ENCODE measurements at places on chromosomes 3 and 15.
A peak's percentile ranks its signal among the peaks of the same experiment; 100 is the strongest.

GRCh38 chr3:191859531-191859930, 398.6 kb downstream of the PYDC2 start:
- no peak for DNase-seq

DNA sequence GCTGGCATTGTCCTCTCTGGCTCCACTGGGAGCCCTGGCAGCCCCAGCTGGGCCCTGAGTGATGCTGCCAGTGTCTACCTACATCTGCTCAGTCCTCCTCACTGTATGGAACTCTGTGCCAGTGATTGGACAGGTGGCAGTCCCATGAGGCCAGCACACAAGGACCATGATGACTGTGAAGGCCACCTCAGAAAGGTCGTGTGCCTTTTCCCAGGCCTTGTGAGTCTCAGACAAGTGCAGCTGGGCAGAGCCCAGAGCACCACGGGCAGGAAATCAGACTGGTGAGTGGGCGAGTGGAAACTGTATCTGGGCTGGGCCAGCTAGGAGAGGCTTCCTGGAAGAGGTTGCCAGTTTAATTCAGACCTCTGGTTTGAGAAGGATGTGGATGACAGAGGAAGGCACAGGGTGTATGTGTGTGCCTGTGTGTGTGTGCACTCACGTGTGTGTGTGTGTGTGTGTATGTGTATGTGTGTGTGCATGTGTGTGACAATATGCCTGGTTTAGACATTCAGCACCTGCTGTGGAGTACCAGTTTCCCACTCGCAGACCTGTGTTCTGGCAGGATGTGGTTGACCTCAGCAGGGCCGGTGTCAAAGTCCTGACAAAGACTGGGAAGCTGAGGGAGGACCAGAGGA, 7.0 kb downstream of the MAPKAPK3 start:
- no peak for DNase-seq

DNA sequence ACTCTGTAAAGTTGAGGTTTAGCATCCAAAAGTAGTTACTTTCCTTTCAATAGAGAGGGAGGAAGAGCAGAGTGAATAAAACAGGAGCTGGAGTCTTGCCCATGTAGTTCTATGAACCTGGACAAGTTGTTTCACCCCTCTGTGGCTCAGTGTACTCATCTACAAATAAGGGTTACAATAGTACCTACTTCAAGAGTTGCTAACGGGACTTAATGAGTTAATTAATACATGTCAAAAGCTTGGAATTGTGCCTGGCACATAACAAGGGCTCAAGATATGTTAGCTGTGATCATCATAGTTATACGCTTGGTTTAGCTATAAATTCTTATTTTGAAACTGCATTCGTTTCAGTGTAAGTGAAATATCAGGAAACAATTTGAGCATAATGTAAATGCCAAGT, 388.5 kb upstream of the THBS1 start:
- DNase-seq: no peak

GRCh38 chr3:109098079-109098644, 19.8 kb downstream of the MORC1 start:
- DNase-seq: peak; percentile 53

DNA sequence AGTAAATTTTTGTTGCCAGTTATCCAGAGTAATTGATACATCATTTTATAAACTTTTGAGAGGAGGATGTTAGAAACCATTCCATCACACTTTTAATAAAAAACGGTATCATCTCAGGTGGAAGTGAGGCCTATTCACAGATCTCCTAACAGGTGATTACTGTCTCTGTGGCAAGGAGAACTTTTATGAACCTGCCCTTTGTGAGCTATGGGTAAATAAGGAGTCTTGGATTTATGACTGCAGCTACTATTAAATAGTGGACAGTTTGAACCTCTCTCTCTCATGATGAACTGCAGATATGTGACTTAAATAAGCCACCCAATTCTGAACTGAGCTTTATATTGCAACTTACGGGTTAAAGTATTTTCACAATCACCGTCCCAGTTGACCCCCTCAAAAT, 45.7 kb downstream of the ZFAND6 start:
- DNase-seq: no peak

GRCh38 chr15:29612096-29612495, 210.2 kb downstream of the TJP1 start:
- no peak for DNase-seq

GRCh38 chr15:74995779-74996765, 709 bp downstream of the SCAMP5 start:
- DNase-seq: peak; percentile 77

DNA sequence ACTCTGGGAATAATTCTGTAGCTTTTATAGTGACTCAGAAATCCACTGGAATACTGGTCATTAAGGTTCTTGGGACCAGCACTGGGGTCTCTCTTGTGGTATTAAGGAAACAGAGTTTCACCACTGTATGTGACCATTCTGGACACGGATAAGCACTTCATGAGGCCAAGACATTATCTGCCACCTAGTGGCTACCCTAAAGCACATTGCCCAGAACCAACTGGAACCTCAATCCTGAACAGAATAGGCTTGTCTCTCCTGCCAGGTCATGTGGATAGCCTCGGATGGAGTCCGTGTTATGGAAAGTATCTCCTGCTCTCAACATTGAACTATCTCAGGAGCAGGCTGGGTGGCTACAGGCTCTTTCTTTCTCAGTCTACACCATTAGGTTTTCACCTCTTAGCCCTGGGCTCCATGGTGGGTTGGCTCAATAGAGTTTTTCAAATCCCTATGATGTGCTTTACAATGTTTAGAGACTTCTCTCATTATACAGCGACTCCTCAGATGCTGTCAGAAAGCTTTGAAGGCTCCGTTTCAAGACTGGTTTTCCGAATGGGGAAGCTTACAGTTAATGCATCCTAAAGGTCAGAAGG, 167.6 kb upstream of the ST8SIA2 start:
- DNase-seq: peak; percentile 28

- DNase-seq: peak; percentile 72
Measured at GRCh38 chr3:52240059-52240885, 1.3 kb upstream of the TWF2 start.

DNA sequence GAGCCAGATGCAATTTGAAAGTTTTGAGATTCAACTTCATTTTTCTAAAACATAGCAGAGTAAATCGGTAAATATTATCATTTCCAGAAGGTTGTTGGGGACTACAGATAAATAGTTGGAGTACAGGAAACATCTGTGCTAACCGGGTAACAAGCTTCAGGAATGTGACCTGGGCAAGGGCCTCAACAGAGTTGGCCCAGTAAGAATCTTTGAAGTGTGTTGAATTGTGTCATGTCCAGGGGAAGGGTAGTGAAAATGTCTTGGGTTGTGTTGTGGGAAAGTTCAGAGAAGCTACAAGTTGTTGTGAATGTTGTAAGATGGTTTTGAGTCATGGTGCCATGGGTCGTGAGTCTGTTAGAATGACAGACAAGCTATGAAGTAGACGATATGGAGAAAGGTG, 35.7 kb downstream of the SQOR start:
- DNase-seq: no peak

DNA sequence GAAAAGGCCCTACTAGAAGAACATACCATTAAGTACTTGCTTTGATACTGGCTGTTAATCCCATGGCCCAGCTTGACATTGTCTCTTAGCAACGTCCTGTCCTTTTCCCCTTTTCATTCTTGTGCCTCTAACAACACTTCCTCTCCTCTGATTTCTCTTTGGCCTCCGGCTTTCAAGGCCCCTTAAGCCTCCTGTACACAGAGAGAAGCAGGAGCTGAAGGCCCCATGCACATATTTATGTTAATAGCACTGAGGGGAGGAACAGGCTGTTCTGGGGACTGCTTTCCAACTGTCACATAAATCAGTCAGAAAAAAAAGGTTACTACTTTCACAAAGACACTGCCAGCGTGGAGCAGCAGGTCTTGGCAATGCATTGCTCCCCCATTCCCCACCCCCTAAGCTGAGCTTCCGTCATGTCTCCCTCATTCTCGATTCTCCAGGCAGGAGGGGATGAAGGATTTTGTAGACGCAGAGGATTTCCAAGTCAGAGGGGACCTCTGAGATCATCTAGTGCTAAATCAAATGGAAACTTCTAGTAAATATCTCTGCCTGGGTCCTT, 257.4 kb upstream of the ADAMTS9 start:
- DNase-seq: no peak
